ENCODE measurements at places on chromosomes 5 and 9.

DNA sequence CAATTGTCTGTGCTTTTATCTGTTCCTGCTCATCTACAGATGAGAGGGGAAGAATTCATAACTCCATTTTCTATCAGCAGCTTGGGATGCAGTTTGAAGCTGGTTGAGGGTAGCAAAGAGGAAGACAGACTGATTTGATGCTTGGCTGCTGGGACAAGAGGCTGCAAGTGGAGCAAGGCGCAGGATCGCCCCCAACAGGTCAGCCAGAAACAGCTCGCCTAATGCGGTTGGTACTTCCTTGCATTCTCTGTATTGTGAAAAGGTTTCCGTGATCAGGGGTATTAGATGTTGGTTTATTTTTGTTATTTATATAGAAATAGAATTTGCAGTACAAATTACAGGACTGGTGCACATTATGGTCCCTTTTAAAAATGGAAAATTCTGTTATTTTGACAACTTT lies 40.6 kb downstream of the ZNF883 start:
- DNase-seq = no peak

GRCh38 chr5:149151717-149152116 lies 10.4 kb downstream of the ABLIM3 start:
- DNase-seq = no peak

DNA sequence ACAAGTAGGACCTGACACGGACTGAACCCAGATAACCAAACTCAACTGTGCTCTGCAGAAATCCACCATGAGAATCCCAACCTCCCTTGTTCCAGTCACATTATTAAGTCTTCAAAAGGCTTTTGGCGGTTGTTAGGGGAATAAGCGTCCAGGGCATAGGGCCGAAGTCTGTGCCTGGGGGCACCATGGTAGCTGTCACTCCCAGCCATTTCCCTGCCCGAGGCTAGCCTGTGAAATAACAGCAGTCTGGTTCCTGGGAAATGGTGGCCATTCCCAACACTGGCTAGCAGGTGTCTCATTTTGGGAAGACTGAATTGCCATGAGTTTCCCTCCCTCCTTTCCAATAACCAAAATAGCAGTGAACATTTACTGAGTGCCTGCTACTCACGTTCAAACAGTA lies 122.2 kb downstream of the CRB2 start:
- no peak for DNase-seq

GRCh38 chr5:77569409-77569808 lies 69.1 kb downstream of the OTP start:
- no peak for DNase-seq

GRCh38 chr9:129052592-129052991 lies 16.2 kb downstream of the MIGA2 start:
- no peak for DNase-seq

All from activated naive CD4-positive, alpha-beta T cell (primary cell).